ENCODE measurements at places on chromosomes 1 and 21.

GRCh38 chr1:178725466-178726086 is 532 bp downstream of the RALGPS2 start:
- DNase-seq = peak; percentile 75

DNA sequence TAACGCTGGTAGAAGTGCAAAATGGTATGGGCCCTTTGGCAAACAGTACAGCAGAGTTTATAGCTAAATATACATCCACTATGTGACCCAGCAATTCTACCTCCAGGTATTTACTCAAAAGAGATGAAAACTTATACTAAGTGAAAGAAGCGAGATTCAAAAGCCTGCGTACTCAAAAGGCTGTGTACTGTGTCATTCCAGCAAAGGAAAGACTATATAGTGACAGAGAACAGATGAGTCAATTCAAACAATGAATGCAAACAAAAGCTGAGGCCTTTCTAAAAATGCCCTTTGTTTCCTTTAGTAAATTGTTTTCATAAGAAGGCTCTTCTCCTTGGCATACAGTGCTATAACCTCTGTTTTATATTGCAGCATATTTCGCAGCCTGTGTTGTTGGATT is 268.8 kb upstream of the CSF3R start:
- DNase-seq = no peak

- no peak for DNase-seq
Measured at GRCh38 chr1:11507309-11507708, 28.4 kb downstream of the DISP3 start.

- DNase-seq = no peak
Measured at GRCh38 chr1:204475656-204476432, 18.8 kb downstream of the PIK3C2B start.

DNA sequence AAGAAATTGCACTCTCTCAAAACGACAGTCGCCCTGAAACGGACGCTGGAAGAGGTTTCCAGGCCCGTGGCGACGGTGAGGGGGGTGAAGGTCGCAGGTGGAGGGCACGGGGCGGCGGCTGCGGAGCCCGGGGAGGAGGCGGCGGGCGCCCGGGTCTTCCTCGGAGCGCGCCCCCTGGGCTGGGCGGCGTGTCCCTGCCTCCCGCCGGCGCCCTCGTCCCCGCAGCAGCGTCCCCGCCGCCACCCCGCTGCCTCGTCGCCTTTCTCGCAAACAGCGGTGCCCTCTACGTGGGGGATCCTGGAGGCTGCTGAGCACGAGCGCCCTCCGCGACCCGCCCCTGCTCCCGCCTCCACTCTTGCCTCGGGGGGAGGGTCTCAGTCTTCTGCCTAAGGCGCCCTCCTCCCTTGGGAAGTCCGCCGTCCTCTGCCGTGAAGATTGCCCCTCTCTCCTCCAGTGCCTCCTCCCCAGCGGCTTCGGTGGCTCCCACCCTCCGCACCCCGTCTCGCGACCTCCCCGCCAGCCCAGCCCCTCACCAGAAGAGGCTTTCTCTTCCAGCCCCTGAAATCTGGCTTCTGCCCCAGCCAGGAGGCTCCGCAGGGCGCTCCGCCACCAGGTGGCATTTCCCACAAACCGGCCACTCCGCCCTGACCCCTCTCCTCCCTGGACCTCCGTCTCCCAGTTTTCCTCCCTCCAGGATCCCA is 227.4 kb downstream of the SDCCAG8 start:
- DNase-seq = peak; percentile 57

DNA sequence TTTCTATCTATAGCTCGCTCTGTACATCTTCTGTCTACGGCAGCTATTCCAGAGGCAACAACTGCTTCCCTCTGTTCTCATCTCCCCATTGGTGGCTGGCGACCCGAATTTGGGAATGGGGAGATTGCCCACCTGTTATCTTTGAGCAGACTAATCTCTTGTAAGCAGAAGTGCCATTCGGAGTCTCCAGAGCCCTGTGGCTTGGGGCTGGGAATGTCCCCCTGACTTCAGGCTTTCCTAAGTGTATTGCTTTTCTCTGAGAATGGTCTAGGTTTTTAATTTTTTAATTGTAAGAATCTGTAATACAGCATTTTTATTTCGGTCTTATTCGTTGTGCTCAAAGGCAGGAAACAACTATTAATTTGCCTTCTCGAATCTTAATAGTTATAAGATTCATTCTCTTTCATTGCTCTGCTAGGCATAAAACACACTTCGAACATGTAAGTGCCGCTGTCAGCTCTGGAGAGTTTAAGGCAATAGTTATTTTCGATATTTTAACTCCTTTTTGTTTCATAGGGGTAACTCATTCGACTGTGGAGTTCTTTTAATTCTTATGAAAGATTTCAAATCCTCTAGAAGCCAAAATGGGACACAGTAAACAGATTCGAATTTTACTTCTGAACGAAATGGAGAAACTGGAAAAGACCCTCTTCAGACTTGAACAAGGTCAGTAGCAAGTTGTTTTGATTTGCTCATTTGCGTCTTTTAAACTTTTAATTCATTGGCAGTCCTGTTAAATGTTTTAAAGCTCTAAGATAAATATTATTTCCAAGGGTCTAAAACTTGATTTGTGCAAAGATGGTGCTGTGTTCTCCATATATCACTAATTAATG is 514 bp downstream of the AGL start:
- DNase-seq = no peak

DNA sequence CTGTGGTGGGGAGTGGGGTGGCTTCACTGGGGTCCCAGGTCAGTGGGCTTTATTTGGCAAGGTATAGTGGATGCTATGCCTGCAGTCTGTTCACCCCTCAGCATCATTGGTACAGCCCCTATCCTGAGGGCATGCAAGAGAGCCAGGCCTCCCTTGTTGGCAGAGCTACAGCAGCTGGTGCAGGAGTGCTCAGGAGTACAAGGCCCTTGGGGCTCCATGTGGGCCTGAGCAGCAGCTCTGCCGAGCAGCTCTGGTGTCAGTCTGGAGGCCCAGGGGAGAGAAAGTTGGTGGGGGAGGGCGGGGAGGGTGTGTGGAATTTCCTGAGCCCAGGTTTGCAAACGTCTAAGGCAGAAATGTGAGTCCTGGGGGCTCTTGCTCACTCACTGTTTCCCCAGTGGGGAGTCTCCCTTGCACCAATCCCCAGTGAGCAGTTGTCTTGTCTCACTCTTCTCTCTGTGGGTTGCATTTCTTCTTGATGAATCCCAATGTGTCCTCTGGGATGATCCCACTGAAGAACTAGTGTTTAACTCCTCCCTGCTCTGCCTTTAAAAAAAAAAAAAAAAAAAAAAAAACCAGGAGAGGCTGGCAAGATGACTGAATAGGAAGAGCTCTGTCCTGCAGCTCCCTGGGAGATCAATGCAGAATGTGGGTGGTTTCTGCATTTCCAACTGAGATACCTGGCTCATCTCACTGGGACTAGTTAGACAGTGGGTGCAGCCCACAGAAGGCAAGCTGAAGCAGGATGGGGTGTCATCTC is 39.5 kb upstream of the CYP4X1 start:
- no peak for DNase-seq

GRCh38 chr1:63129855-63130254 is 192.5 kb upstream of the FOXD3 start:
- no peak for DNase-seq

GRCh38 chr1:239657291-239657690 is 270.9 kb downstream of the CHRM3 start:
- no peak for DNase-seq

GRCh38 chr1:91854852-91855534 is 31.0 kb downstream of the TGFBR3 start:
- no peak for DNase-seq

- DNase-seq = no peak
Measured at GRCh38 chr1:228497206-228497605, 10.0 kb downstream of the RNF187 start.

- no peak for DNase-seq
Measured at GRCh38 chr1:82019508-82019907, 218.8 kb downstream of the ADGRL2 start.

DNA sequence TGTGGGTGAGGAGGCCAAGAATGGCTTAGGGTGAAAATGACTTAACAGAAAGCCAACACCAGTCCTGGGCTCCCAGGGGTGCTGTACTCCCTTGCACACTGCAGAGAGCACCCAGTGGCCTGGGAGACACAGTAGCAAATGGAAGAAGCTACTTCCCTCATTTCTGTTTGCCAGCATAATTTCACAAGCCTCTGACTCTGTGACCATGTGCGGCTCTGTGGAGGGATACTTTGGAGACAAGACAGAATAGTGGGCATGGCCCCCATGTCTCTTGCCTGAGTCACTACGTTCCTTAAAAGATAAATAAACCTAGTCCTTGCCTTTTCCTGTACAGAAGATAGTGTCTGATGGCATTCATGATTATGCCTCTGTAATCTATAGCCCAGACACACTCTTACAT is 38.1 kb downstream of the TRIM62 start:
- no peak for DNase-seq

GRCh38 chr1:117892512-117892911 is 36.9 kb downstream of the GDAP2 start:
- DNase-seq = no peak

DNA sequence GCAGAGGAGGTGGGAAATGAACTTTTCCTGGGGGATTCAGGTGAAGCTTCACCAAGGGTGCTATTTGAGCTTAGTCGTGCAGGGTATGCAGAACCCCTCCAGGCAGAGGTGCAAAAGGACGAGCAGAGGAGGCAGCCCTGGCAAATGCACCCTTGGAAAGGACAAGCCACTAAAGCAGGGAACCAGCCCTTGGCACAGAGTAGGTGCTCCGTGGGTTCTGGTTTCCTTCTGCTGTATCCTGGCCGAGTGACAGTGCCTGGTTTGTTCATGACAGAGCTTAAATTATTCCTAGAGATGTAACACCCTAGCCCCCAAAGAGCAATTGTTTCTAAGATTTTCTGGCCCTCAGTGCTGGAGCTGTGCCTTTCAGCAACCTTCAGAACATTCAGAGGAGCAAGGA is 73.4 kb upstream of the SYT6 start:
- DNase-seq = no peak

DNA sequence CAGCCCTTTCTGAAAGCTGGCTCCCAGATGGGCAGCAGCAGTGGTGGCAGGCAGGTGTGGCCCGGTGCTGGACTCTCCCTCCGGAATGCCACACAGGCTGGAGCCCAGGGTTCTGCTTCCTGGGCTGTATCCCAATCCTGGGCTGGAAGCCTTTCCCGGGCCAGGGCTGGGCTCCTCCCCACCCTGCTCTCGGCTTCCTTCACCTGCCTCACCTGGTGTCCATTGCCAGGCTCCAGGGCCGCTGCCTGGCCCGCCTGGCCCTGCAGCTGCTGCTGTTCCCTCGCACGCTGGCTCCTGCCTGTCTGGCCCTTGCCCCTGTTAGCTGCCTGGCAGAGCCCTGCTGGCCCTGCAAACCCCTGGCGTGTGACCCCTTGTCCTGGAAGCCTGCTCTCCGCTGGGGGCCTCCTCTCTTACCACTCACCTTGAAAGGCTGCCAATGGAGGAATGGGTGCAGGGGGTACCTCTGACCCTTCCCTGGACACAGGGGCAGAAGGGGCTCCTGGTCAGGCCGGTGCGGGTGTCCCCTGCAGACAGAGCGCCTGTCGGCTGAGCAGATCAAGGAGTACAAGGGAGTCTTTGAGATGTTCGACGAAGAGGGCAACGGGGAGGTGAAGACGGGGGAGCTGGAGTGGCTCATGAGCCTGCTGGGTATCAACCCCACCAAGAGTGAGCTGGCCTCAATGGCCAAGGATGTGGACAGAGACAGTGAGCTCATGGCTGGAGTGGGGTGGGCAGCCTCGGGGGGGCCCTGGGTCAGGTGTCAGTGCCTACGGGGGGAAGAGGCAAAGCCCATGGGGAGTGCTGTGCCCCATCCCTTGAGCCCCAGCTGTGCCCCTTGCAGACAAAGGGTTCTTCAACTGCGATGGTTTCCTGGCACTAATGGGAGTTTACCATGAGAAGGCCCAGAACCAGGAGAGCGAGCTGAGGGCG is 1.1 kb downstream of the CALML6 start:
- DNase-seq = no peak

DNA sequence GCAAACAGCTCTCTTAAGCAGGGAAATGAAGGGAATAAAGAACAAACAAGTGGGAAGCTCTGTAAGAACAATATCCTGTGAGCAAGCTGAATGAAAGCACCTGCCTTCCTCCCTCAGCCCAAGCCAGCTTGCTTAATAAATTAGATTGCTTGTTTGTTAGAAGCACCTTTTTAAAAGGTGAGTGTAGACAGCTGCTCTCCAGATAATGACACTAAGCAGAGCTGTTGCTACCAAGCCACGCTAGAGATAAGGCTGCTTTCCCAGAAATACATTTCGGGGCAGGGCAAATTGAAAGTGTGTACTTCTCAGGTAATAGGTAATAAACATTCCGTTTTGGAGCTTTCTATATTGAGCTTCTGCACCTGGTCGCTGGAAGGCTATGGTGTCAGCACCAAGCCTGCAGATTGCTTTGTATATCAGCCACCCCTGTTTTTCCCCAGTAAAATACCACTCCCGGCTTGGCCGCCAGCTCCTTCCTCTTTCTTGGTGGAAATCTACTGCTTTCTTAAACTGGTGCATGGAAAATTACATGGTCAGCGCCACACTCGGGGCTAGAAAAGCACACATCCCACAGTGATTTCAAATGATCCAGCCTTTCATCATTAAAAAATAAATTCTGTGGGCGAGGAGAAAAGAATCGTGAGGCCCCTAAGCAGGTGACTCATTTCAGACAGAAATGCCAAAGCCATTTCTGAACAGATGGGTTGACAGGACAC is 151.3 kb downstream of the ETS2 start:
- no peak for DNase-seq

DNA sequence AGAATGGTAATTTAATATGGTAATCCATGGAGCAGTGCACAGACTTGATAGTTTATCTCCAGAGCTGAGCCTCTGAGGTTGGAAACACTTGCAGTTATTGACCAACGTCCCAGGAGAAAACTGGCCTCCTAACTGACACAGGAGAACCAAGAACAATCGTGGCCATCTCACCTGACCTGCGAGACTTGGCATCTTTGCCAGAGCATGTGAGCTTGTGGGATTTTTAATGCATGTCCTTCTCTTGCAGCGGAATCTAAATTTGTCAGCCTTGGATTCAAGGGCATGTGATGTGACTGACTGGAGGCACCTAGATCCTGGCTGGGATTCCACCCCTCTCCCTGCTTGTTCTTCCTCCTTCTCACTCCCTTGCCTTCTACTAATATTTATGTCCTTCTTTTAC is 27.8 kb upstream of the SLC26A9 start:
- DNase-seq = no peak

GRCh38 chr1:193079187-193079586 is 19.8 kb downstream of the RO60 start:
- no peak for DNase-seq

DNA sequence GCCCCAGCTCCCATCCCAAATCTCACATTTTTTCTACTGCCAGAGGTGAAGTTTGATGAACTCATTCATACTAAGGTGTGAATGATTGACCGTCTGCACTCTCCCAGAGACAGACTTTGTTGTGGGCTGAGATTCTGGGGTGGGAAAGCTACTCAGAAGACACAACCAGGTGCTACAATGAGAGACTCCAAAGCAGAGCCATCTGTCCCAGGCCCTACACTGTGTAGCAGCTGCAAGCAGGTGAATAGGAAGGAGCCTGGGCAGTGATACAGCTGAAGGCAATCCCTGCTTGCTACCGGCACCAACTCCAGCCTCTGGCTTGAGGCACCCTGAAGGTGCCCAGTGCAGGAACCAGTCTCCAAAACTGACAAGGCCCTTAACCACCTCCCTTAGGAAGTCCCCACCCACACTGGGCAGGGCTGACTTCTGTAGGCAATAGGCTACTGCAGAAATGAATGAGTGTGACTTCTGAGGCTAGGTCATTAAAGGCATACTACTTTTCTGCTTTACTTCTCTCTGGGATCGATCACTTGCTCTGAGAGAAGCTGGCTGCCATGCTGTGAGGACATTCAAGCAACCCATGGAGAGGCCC is 79.7 kb upstream of the RUNX3 start:
- DNase-seq = no peak

GRCh38 chr1:167149793-167150491 is 56.1 kb downstream of the STYXL2 start:
- no peak for DNase-seq

- no peak for DNase-seq
Measured at GRCh38 chr1:81466961-81467360, 333.8 kb upstream of the ADGRL2 start.

All from neural progenitor cell (in vitro differentiated cells).